Astrocyte of the hippocampus (primary cell): ENCODE measurements at places on chromosomes 11 and 22.

- peak; percentile 51 for DNase-seq
Measured at GRCh38 chr11:118998388-118998717, 415 bp downstream of the CENATAC start.

DNA sequence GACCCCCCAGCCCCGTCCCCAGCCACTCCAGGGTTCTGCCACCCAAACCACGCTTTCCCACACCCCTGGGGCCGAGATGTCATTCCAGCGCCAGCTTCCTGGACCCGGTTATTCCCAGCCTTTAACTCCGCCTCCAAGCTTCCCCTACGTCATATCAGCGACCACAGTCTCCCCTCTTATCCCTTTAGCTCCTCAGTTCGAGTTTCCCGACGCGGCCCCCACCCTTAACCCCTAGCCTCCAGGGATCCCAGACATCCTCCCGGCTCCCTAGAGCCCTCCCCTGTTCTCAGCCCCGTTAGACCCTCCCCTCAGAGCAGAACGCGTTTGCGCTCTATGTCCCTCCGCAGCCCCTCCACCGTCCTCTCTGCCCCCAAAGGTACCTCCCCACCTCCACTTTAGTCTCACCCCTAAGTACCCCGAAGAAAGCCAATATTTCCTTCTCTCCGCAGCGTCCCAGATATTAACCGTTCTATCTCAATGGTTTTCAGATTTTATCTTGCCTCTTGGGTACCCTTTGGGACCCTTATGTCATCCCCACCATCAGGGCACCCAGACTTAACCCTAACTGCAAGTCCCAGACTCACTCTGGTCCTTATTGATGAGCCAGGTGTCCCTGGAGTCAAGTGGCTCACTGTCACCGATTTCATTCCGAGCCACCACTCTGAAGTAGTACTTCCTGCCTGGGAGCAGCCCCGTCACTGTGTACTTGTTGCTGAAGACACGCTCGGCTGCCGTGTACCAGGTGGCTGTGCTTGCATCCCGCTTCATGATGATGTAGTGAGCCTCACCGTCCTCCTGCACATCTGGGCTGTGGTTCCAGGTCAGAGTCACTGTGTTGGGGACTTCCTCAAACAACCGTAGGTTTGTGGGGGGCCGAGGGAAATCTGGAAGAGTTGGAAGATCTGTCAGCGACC is 8.0 kb downstream of the TMEM86A start:
- DNase-seq = peak; percentile 50

DNA sequence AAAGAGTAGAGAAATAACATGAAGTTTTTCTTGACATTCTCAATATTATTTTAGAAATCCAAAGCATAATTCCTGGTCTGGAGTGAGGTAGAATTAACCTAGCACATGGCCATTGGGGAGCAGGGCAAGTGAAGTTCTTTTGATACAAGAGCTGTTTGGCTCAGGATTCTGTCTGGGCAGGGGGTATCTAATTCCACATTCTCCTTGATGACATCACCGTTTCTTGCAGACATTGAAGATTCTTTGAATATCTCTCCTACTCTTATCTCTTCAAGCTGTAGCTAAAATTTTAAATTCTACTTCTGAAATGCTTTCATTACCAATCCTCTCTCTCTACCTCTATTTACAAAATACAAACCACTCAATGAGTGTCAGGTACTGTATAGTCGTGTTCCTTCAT is 138.2 kb upstream of the TENM4 start:
- peak; percentile 26 for DNase-seq

DNA sequence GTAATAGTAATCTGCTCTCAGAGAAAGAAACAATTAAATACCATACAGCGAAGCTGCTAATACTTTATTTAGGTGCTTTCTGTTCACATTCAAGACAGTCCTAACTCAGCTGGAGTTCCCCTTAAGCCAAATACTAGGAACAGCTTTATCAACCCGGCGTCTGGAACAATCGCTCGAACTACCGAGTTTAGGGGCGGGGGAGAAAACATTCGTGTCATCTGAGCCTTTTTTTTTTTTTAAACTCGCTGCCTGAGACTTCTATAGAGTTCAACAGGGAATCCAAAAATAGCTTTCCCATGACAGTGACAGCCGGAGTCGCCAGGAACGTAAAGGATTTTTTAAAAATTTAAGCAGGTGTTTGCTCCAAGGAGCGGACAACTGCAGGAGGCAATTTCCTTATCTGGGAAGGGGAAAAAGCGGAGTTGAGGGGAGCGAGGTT is 852 bp downstream of the TRAF6 start:
- DNase-seq = peak; percentile 58

- DNase-seq = peak; percentile 51
Measured at GRCh38 chr22:35604621-35605368, 12.3 kb downstream of the MB start.

- DNase-seq = no peak
Measured at GRCh38 chr11:91394073-91394726, 830.4 kb upstream of the FAT3 start.

GRCh38 chr11:21494946-21495345 is 697.9 kb upstream of the ANO5 start:
- no peak for DNase-seq

DNA sequence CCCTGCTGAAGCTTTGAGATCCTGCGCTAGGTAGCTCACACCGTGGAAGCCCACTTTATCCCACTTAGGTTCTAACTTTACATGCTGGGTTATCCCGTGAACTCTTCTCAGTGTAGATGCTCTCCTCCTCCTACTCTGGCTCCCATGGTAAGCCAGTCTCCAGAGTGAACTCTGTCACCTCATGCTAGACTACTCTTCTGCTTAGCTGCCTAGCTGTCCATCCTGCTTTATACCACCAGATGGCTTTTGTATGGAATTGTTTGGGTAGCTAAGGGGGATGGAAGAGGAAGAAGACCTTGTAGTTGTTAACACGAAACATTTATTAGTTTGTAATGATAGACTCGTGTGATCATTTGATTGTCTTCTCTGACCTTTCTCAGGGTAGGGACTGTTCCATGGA is 46.8 kb downstream of the EMSY start:
- no peak for DNase-seq

- DNase-seq = no peak
Measured at GRCh38 chr11:122248939-122249338, 132.9 kb upstream of the BLID start.

DNA sequence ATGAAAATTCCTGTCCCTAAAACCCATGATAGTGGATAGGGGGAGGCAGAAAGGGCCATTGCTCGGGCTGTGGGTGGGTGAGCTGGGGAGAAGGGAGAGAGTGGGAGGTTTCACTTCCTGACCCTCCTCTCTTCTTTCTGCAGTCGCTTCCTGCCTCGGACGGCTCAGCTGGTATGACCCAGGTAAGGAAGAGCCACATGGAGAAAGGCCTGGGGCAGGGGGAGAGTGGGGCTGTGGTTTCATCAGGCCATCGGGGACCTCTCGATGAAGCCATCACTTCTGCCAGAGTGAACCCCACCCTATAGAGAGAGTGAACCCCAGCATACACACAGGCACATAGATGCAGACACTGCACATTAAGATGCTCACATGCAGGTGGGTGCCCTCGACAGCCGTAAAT is 12.6 kb downstream of the CD5 start:
- no peak for DNase-seq

GRCh38 chr22:23120415-23120899 is 21.3 kb downstream of the RSPH14 start:
- no peak for DNase-seq

DNA sequence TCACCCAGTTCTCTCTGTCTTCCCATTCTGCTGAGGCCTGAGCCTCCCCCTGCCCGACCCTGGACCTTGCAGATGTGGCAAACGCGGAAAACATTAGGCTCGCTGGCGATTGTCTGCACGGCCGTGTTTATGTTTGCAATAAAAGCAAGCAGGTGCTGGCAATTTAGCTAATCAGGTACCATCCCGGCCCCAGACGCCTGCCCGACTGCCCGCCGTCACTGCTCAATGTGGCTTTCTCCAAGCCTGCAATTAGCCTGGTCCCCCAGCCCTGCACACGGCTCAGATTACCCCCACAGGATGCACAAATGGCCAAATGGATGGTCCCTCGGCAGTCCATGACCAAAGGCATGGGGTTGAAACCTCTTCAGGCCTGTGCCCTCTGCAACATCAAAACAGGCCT is 259.7 kb downstream of the MN1 start:
- no peak for DNase-seq
